M059J (cell line): ENCODE measurements at places on chromosomes 2 and 18. TPM values are rescaled to one million over a fixed set of nuclear protein-coding genes. Genes with fewer than 3 reads are reported as not detected.

Gene TMEM163
- not detected in 2 replicates for total RNA-seq

Gene FOXI3
- total RNA-seq = not detected in 2 replicates

Gene MMADHC
- 245 and 248 TPM in 2 replicates for total RNA-seq

Gene CAPN14
- 0.30 and 1.0 TPM in 2 replicates for total RNA-seq

Gene EDAR
- not detected in 2 replicates for total RNA-seq

Gene ATOH8
- total RNA-seq = 21.4 and 43.0 TPM in 2 replicates

Gene PRKAG3
- not detected in 2 replicates for total RNA-seq

Gene CNDP1
- not detected in 2 replicates for total RNA-seq
